KBM-7 (cell line): ENCODE measurements at places on chromosomes 13 and 19.

GRCh38 chr19:10416380-10417257 is 3.7 kb upstream of the PDE4A start:
- peak; percentile 98 for DNase-seq

GRCh38 chr13:44052780-44053184 is 173.1 kb downstream of the LACC1 start:
- DNase-seq: no peak

- no peak for DNase-seq
These were observed 739.1 kb downstream of the GPC5 start for GRCh38 chr13:92137520-92137919.

- DNase-seq: no peak
These were observed 515.5 kb downstream of the MYO16 start for GRCh38 chr13:109144693-109145437.

- peak; percentile 44 for DNase-seq
These were observed 279.8 kb downstream of the DNAJC15 start for GRCh38 chr13:43303033-43303729.

DNA sequence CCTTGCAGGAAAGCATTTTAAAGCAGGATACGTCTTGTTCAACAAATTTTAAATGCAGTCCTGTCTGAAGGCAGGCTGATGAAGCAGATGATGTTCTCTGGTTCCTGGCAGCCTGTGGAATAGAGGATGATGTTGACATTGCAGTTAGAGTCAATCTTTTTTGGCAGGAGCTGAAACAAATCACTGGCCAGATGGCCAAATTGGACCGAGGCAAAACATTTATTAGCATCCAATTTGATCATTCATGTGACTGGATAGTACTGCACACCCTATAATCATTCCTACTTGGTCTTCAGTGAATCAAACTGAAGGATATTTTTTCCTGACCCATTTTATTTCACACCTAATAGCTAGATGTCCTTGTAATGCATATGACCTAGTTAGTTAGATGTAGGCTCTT is 172.2 kb upstream of the SLC10A2 start:
- no peak for DNase-seq

- peak; percentile 23 for DNase-seq
These were observed 9.0 kb downstream of the DNASE2 start for GRCh38 chr19:12872255-12872654.

- DNase-seq: no peak
These were observed 126.2 kb downstream of the LMO7 start for GRCh38 chr13:75762076-75762937.

- peak; percentile 41 for DNase-seq
These were observed 42.9 kb downstream of the CAB39L start for GRCh38 chr13:49400755-49401659.

GRCh38 chr19:2942928-2943640 is 1.7 kb downstream of the ZNF77 start:
- no peak for DNase-seq

- DNase-seq: peak; percentile 87
These were observed 25.4 kb upstream of the GPR12 start for GRCh38 chr13:26785838-26786630.

GRCh38 chr19:14837391-14837790 is 2.4 kb upstream of the OR7A5 start:
- no peak for DNase-seq

- DNase-seq: no peak
These were observed 3.8 kb upstream of the APC2 start for GRCh38 chr19:1445932-1446712.

GRCh38 chr13:111330066-111330610 is 9.7 kb downstream of the TEX29 start:
- no peak for DNase-seq

GRCh38 chr13:43304945-43305344 is 281.6 kb downstream of the DNAJC15 start:
- DNase-seq: no peak

DNA sequence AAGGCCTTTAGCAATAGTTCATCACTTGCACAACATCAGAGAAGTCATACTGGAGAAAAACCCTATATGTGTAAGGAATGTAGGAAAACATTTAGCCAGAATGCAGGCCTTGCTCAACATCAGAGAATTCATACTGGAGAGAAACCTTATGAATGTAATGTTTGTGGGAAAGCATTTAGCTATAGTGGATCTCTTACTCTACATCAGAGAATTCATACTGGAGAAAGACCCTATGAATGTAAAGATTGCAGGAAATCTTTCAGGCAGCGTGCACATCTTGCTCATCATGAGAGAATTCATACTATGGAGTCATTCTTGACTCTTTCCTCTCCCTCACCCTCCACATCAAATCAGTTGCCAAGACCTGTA is 19.8 kb downstream of the ZNF583 start:
- DNase-seq: no peak

GRCh38 chr19:8393871-8394250 is 3.7 kb downstream of the RAB11B start:
- no peak for DNase-seq

- peak; percentile 16 for DNase-seq
These were observed 100.2 kb upstream of the RFC3 start for GRCh38 chr13:33717775-33718174.

DNA sequence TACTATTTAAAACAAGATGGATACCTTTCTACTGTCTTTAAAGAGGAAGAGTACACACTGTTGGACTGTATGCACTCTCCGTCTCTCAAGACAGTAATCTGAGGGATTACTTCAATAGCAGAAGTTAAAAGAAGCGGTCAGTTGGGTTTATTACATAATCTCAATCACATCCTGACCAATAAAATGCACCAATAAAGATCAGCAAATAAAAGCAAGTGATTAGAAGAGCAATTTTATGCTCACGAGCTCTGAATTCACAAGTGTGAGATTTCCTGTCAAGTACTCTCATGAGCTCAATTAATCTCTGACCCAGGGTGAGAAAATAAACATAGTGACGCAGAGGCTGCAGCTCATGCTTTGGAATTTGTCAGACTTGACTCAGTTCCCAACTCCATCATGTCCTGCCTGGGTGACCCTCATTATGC is 12.2 kb downstream of the ABCC4 start:
- peak; percentile 61 for DNase-seq

GRCh38 chr13:33144358-33144784 is 128.1 kb downstream of the KL start:
- DNase-seq: no peak

GRCh38 chr19:23996549-23996948 is 81.9 kb downstream of the ZNF726 start:
- peak; percentile 16 for DNase-seq

- no peak for DNase-seq
These were observed 7.7 kb downstream of the IRF2BP1 start for GRCh38 chr19:45878043-45878794.

DNA sequence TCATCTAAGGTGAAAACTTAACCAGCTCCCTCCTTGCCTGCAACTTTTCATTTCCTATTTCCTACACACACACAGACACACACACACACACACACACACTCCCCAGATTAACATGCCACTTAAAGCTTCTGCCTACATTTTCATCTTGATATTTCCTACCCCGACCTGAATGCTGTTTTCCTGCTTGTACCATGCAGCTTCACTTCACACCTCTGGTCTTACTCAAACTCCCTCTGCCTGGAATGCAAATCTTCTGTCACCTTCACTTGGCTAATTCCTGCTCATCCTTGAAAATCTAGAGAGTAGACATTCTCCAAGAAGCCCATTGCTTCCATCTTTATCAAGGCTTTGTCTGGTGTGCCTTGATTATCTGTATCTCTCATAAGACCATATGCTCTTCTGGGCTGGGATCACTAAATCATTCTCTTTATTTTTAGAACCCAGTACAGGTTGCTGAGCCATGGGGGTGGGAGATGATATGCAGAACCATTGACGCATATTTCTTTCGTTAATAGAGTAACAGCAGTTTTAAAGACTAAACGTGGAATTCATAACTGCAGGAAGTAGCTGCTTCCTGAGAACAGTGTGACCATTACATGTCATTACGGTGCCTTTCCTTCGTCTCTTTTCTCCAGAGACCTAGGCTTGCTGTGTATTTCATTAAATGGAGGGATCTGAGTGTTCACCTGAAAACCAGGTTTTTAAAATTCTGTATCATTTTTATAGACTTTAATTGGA is 37.7 kb downstream of the CNMD start:
- no peak for DNase-seq

- DNase-seq: peak; percentile 76
These were observed 7.0 kb downstream of the TMEM221 start for GRCh38 chr19:17441241-17442021.
